Purkinje cell (primary cell): ENCODE measurements at places on chromosomes 6 and 20. TPM values are rescaled to one million over a fixed set of nuclear protein-coding genes. Genes with fewer than 3 reads are reported as not detected.

The ZFAND3 gene
- polyA plus RNA-seq, result 4.4 and 9.1 TPM in 2 replicates

The PRKN gene
- polyA plus RNA-seq, result 3.4 and 4.1 TPM in 2 replicates

The SCRT2 gene
- 0.36 TPM in 1 of 2 replicates, not detected in the other for polyA plus RNA-seq

The RWDD2A gene
- 7.4 and 10.8 TPM in 2 replicates for polyA plus RNA-seq
